ENCODE measurements at places on chromosomes 2 and 18.

- no peak for DNase-seq
Observed at GRCh38 chr2:238790833-238791230, 57.1 kb upstream of the TWIST2 start.

DNA sequence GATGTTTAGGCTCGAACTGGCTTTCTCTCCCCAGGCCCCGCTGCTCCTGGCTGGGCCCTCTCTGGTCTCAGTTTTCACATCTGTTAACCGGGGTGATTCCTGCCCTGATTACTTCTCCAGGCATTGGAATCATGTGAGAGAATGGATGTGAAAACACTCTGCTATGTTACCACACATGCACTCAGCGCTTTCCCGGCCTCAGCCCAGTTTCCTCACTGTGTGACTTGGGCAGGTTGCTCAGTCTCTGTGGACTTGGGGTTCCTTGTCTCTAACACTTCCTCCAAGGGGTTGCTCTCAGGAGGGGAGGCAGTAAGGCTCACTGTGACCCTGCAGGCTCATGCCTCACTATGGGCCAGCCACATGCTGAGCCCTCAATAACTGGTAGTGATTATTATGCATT, 230.4 kb upstream of the HS6ST1 start:
- no peak for DNase-seq

DNA sequence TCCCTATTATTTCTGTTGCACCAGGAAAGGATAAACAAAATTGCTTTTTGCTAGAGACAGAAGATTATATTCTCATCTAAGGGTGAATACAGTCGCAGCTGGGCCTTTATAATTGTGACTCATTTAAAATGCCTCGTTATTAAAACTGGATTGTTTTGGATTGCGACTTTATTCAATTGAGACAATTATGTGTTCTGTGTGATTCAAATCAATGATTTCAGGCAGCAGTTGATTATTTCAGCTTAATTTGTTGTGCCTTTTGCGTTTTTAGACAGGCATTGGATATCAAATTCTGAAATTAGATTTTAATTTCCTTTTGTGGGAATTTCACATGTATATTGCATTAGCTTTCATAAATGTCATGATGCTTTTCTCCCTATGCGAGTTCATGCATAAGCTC, 778.1 kb upstream of the SOX11 start:
- DNase-seq = no peak

DNA sequence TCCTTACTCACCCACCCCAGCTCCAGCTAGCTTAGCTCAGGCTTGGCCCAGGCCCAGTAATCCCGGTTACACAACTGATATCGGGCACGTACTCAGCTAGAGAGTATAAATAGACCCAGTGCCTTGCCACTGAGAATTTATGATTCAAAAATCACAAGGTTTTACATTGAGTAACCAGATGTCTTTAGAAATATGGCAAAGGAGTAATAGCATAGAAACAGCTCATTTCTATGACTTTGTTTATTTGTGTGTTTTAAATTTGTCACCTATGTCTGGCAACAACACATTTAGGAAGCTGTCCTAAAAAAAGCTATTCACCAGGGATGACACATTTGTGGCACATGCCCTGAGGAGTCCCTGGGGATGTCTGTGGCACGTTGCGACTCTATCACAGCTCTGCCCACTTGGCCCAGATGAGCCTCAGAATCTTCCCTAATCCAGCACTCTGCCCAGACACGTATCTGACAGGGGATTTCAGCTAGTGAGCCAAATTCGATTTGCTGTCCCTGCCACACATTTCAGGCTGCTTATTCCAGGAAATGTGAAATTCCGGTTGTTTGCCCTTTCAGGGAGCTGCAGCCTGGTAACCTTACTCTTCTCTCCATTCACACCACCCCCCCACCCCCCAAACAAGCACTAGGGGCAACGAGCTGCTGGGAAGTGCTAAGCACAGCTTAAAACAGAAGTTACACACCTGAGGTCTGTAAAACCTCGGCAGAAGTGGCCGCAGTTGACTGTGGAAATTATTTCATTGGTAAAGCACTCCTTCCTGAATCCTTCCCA, 85.4 kb upstream of the ZCCHC2 start:
- DNase-seq = no peak

- no peak for DNase-seq
Observed at GRCh38 chr2:85506768-85507181, 32.2 kb upstream of the MAT2A start.

- no peak for DNase-seq
Observed at GRCh38 chr2:60554646-60555065, 1.2 kb upstream of the BCL11A start.

DNA sequence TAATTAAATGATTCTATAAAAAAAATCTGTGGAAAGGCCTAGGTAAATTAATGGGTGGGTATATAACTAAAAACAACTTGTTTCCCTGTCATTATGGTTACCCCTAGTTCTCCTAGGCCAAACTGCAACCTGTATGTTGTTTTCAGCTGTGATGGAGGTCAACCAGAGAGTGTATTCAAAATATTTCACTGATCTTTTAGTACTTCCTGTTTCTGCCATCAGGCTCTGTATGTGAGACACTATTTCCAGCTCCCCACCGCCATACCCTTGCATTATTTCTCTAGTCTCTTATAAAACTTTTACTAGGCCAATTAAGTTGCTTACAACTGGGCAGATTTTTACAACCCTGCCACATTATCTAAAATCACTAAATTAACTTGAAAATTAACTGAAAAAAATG, 21.0 kb upstream of the CDKL4 start:
- no peak for DNase-seq

DNA sequence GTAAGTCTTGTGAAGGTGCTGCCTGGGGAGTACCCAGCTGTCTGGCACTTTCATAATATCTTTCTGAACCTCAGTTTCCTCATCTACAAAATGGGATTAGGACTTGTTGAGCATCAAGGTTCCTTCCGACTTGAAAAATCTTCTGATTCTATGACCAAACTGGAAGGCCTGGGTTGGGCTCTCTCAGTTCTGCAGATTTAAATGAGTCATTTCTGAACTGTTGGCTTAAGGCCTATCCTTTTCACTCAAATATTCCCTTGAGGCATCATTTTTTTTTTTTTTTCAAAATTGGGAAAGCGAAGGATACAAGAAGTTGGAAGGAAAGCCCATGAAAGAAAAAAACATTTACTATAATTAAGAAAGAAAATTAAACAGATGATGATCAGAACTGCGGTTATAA, 40.8 kb upstream of the CYP1B1 start:
- no peak for DNase-seq

DNA sequence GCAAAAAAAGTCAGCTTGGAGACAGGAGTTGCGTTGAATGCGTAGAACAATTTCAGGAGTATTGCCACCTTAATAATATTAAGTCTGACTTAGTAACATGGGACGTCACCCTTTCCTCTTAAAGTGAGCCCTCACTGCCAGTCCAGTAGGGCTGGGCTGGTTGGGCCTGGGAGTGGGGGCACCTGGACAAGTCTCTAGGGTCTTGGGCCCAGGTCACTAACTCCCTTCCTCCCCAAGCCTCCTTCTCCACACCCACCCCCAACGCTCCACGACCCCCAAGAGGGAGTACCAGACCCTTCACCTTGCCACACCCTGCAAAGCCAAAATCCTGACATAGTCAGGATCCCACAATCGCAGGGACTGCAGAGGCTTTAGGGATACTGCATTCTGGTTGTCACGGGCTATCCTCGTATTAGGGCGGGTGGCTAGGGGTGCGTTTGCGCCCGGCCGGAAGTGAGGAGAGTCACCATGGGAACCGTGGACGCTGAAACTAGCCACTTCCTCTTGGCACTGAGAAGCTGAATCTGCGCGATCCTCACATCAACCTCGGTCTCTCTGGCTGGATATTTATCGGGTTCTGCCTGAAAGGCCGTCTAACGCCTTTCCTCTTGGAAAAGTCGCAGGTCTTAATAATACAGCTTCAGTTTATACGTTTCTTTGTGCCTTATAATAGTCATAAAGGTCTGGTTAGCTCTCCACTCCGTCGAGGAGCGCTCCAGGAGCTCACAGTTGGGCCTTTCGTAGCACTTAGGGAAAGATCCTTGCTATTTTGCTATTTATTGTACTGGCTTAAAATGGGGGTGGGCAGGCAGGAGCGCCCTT, 10.3 kb upstream of the CXXC1 start:
- DNase-seq = peak; percentile 14

DNA sequence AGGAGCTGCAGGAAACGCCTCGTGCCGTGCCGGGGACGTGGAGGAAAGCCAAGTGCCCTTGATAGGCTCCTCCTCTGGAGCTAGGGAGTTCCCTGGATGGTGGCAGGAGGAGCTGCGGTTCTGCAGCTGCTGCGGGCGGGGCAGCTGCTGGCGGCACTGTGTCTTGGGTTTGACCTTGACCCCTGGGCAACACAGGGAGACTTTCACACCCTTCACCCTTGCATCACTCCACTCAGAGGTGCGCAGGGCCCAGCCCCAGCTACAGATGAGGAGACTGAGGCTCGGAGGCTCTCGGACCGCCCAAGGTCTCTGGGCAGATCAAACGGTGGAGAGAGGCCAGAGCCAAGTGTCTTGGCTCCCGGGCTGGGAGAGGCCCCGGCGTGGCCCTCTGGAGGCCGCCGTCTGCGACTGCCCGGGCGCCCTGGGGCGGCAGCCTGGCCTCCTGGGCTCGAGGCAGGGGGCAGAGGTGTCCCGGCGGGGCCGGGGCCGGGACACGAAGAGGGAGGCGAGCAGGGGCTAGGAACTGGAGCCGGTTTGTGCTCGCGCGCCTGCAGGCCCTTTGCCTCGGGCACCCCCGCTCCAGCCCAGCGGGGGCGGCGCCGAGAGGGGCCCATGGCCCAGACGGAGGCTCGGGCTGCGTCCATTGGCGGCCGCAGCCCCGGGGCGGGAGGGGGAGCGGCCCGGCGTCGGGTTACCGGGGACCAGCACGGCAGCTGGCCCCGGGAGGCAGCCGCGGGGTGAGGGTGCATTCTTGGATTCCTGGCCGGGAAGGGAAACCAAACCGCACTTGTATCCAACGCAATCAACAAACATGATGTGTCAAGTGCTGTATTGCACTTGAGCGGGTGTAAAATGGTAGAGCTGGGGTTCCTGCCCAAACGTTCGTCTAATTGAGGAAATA, 129.6 kb upstream of the SLC1A4 start:
- no peak for DNase-seq

GRCh38 chr2:234627308-234627707, 130.4 kb upstream of the ARL4C start:
- no peak for DNase-seq

GRCh38 chr2:122273785-122274419, 518.5 kb downstream of the TSN start:
- DNase-seq = no peak

DNA sequence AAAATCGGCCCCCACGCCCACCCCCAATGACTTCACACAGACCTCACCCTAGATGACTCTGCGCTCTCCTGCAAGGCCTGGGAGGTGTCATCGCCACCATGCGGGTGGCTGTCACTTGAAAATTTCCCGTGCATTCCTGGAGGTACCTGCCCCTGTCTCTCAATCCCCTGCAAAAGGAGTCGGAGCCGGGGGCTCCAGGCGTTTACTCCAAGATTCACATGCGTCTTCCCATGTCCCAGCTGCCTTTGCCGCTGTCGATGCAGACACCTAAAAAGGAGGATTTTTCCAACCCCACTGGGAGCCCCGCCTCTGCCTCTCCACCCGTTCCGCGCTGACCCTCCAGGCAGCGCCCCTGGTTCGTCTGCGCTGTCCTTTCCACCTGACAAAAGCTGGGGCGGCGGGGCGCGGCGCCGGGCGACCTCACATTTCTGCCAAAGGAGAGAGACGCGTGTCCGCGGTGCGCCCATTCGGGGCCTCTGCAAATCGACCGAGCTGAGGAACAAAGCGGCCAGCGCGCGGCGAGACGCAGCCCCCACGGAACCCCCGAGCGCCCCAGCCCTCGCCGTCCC, 667 bp downstream of the REEP1 start:
- no peak for DNase-seq

Measured in activated naive CD4-positive, alpha-beta T cell (primary cell).